ENCODE measurements at places on chromosomes 2 and 18.
A peak's percentile ranks its signal among the peaks of the same experiment; 100 is the strongest.

DNA sequence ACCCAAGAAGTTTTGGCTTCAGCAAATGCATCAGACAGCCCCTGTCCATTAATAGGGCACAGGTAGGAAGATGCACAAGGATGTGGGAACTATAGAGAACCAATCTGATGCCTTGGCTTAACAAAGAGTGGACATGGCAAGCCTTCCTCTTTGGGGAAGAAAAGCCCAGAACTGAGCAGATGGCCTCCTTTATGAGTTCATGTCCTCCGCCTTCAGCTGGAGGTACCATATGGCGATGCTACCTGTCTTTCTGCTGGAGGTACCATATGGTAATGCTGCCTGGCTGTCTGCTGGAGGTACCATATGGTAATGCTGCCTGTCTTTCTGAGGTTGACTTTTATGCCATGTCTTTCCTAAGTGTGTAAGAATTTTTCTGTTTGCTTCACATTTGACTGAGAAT, 6.0 kb downstream of the RETREG2 start:
- DNase-seq: no peak

- DNase-seq: no peak
Observed at GRCh38 chr2:200165687-200166086, 140.8 kb upstream of the SPATS2L start.

DNA sequence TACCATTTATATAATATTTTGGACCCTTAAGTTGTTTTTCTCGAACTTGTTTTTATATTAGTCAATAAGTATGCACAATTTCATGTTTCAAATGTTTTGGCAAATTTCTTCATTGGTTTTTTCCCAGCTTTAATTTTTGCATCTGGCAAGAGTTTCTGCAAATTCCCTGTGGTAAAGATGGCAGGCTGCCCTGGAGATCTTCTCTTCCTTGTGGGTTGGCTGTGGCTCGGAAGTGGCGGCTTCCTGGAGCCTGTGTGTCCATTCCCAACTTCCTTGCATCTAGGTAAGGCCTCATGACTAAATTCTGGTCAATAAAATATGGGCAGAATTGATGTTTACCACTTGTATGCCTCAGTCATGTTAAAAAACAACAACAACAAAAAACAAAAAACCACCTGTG, 818.6 kb downstream of the EPHA4 start:
- no peak for DNase-seq

- no peak for DNase-seq
Observed at GRCh38 chr2:86825036-86825692, 34.5 kb upstream of the CD8A start.

- peak; percentile 20 for DNase-seq
Observed at GRCh38 chr2:62774555-62775366, 69.2 kb downstream of the EHBP1 start.

DNA sequence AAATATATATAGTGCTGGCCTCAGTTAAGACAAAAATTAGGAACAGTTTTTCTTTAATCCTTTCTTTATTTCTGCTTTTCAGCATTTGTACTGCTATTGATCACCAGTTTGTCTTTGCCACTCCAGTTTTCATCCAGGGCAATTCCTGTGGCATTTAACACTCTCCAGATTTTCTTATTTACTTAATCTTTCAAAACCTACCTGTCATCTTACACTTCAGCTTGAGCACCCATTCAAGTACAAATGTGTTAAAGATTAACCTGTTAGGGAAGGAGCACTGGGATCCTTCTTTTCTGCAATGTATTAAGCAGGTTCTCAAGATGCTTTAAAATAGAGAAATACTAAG, 101.8 kb upstream of the SCN1A start:
- no peak for DNase-seq

Measured in uterus (tissue), 4 donors.